ENCODE measurements at places on chromosomes 4 and X.
A peak's percentile ranks its signal among the peaks of the same experiment; 100 is the strongest.

GRCh38 chr4:185017964-185018772, at the start of gene HELT:
HELT (plus strand) TSS chr4:185018490; CDS start chr4:185018929, 439 bp downstream.
- no peak for DNase-seq

GRCh38 chr4:67087897-67088296, 457.4 kb downstream of the CENPC start:
- DNase-seq: no peak

GRCh38 chr4:119478446-119479179, 150.0 kb downstream of the PDE5A start:
- no peak for DNase-seq

GRCh38 chrX:82224961-82225360, 1023.1 kb downstream of the SH3BGRL start:
- DNase-seq: no peak

DNA sequence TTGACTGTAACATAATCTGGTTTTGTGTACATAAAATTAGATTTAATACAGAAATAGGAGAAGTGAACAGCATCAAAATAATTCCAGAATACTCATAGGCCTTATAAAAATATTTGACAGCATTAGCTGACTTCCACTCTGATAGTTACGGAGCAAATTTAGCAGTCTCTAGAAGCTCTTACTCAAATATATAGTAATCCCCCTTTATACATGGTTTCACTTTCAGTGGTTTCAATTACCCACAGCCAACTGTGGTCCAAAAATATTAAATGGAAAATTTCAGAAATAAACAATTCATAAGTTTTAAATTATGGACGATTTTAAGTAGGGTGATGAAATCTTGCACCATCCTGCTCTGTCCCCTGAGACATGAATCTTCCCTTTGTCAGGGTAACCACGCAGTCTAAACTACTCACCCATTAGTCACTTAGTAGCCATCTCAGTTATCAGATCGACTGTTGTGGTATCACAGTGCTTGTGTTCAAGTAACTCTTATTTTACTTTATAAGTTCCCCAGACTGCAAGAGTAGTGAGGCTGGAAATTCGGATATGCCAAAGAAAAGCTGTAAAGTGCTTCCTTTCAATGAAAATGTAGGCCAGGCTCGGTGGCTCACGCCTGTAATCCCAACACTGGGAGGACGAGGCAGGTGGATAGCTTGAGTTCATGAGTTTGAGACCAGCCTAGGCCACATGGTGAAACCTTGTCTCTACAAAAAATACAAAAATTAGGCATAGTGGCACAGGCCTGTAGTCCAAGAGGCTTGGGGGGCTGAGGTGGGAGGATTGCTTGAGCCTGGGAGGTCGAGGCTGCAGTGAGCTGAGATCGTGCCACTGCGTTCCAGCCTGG, 17.2 kb upstream of the RTL9 start:
- no peak for DNase-seq

DNA sequence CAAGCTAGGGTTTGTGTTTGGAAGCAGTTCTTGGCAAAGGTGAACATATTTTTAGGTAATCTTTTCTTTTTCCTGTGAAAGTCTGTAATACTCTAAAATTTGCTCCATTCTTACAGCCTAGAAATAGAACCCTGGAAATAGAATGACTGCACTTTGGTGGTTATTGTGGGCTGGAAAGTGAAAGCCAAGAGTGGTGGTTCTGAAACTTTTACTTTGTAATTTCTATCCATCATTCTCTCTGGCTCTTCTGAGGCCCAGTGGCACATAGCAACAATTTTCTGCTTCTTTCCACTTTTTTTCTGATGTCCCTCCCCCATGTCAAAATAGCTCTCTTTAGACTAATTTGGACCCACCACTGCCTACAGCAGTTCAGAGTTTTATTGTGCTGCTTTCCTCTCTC, 300.4 kb upstream of the RPS6KA3 start:
- DNase-seq: no peak

DNA sequence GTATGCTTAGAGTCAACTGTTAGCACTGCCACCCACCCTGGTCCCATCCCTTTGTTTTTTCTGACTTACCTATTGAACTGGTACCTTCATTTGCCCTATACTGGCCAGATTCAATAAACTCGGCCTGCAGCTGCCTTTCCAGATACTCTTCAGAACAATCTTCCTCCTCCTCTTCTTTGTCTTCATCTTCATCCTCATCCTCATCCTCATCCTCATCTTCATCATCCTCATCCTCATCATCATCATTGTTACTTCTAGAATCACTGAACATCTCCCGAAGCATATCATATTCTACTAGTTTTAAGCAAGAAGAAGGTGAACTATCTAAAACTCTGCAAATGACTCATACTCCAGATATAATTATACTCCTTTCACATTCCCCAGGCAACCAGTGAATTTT, 14.9 kb downstream of the TAF7L start:
- DNase-seq: no peak

DNA sequence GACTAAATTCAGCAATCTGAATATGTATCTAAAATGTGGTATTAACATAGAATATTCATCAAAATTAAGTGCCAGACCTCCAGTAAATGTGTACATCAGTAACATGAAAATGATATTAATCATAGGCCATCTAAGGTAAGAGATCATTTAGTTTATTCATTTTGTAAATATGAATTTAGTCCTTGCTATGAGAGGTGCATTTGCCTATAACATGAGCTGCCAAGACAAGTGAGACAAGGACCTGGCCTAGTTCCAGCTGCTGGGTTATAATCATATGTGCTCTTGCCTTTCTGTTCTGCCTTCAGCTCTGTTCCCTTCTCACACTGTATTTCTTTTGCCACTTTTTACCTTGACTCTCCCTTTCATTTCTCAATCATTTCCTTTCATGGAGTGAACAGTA, 160.0 kb downstream of the STIM2 start:
- no peak for DNase-seq

- DNase-seq: no peak
Measured at GRCh38 chr4:10115797-10116568, 616 bp downstream of the WDR1 start.

DNA sequence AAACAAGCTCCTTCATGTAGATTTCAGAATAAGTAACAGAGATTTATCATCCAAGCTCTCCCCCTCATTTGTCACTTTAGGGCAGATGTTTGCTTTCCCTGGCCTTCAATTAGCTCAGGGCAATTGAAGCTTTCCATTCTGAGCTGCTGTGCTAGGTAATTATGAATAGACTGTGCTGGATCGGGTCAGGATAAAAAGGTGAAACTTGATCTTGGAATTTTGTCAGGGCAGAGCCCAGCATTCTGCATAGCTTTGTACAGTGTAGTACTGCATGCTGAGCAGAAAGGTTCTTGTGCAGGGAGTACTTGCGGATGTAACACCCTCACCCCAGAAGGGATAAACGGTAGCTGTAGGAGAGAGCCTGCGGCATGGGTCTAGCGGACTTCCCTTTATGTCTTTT, 64.0 kb upstream of the CLDN34 start:
- DNase-seq: no peak

DNA sequence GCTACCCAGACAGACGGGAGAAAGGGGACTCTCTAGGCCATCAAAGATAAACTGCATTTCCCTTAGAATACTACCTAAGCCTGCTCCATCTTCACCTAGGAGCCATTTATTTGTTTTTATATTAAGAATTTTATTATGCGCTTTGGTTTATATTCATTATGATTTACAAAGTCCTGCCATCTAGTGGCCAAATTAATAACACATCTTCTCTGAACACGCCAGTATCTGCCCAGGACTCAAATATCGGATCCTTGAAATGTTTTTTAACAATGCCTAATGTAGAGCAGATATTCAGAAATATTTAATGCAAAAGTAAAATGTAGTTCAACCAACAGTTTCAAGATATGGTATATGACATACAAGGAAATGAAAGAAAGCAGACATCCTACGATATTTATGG, 20.8 kb upstream of the PRPS2 start:
- peak; percentile 14 for DNase-seq

- DNase-seq: no peak
Measured at GRCh38 chr4:110347805-110348204, 128.2 kb upstream of the ENPEP start.

GRCh38 chr4:72997409-72997808, 72.1 kb downstream of the COX18 start:
- no peak for DNase-seq

DNA sequence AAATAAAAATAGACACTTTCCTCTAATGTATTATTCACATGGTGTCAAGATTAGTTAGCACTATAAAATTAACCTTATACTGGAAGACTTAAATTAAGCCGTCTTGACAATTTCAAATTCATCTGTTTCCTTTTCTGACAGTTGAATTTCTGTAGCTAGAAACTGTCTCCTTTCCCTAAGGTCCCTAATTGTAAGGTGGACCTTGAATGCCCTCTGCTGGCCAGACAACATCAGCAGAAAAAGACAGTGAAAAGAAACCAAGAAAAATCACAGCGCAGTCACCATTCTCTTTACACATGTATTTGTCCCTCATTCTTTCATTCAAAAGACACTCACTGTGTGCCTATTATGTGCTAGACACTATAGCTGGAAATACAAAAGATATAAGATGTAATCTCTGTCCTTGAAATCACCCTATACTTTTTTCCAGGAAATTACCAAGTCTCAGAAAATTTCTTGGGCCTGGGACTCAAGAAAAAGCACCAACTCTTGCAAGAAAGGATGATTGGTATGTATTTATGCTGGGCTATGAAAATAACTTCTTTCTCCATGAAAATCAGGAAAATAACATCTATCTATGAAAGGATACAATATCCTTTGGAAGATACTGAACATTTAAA, 32.7 kb upstream of the AMBN start:
- DNase-seq: no peak

DNA sequence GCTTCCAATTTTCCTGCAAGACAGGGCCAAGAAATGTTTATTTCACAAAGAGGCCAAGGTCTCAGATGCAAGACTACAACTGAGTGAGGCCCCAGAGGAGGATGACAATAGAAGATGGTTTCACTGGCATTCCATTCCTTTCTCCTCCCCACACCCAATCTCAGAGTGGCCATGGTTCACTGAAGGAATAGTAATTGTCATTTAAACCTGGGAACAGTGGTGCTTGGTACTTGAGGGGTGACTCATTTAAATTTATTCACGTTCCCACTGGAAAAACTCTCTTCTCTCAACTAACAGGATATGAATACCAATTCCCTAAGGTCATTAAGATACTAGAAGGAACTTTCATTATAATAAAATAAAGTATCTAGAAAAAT, 35.3 kb upstream of the CXCL8 start:
- DNase-seq: no peak

- DNase-seq: no peak
Measured at GRCh38 chrX:38142610-38143009, 78.1 kb downstream of the SRPX start.

- DNase-seq: no peak
Measured at GRCh38 chr4:106036848-106037247, 141.6 kb downstream of the NPNT start.

GRCh38 chr4:173934933-173935620, 348.4 kb downstream of the FBXO8 start:
- DNase-seq: no peak

DNA sequence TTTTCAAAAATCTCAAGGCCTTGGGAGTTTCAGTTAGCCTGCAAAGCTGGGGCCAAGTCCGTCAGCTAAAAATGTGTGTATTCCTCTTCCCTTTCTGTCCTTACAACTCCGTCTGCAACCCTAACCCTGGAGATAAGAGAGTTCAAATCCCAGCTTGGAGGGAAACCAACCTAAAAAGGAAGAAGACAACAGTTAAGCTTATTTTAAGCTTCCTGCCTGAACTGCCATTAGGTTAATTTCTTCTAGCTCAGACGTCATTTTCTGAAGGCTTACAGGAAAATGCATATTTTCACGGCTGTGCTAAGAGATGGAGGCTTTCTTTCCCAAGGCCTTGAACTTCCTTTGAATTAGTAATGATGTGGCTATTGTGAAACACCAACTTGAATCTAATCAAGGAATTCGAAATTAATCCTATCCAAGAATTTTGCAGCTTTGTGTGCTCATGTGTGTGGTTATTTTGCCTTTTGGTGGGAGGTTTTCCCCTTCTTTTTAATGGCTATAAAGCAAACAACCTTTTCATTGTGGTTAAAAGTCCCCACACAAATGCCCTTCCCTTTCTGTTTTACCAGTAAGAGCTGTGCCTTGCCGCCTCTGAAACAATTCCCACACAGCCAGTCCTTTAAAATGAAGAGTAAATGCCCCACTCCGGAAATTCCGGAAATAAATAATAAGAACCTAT, 103.5 kb downstream of the IRF2 start:
- no peak for DNase-seq

- DNase-seq: no peak
Measured at GRCh38 chrX:108573136-108573535, 133.5 kb downstream of the COL4A5 start.

- DNase-seq: no peak
Measured at GRCh38 chr4:183136855-183137254, 37.8 kb downstream of the WWC2 start.

GRCh38 chr4:4416981-4417380, 30.1 kb downstream of the NSG1 start:
- DNase-seq: no peak

GRCh38 chr4:168610911-168611530, 114.2 kb downstream of the PALLD start:
- DNase-seq: no peak

GRCh38 chrX:10111364-10112148, 45.2 kb upstream of the CLCN4 start:
- no peak for DNase-seq

- DNase-seq: no peak
Measured at GRCh38 chr4:55757356-55757952, 62.1 kb upstream of the EXOC1L start.

- DNase-seq: no peak
Measured at GRCh38 chr4:89755220-89755619, 81.7 kb downstream of the SNCA start.
